Cortex of kidney (tissue), 1 donor: ENCODE measurements at places on chromosomes 6 and 20.

- DNase-seq, result no peak
Measured at GRCh38 chr20:57583289-57584257, 22.7 kb downstream of the PCK1 start.

DNA sequence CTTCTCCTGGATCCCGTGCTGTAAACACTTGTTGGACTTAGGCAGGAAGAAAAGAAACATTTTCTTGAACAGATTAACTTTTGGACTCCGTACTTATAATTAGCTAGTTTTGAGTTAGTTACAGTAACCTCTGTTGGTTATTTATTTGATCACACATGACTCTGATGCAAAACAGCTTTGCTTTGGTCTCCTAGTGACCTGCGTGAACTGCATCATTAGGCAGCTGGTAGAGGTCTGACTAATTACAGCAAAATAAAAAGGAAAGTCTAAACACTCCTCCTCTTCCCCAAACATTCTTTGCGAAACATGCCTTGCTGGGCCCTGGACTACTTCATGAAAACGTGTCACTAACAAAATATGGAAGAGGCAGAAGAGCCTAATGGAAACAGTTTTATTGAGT, 61.1 kb upstream of the ZFP64 start:
- DNase-seq, result no peak

DNA sequence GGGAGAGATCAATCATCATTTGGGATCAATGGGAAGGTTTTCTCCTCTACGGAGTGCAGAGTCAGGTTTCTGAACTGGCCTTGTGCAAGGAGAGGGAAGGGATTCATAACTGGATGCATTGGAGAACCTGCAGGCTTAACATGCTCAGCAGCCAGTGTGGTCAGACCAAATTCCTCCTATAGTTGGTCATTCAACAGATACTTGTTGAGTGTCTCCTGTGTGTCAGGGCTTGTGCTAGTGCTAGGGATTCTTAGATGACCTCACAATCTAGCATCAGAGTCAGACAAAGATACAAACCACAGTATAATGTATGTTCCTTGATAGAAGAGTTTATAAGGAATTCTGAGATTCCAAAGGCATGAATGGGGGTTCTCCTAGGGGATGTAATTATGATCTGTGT, 23.9 kb downstream of the RALY start:
- no peak for DNase-seq

GRCh38 chr6:145427232-145427631, 308.1 kb downstream of the EPM2A start:
- DNase-seq, result no peak

DNA sequence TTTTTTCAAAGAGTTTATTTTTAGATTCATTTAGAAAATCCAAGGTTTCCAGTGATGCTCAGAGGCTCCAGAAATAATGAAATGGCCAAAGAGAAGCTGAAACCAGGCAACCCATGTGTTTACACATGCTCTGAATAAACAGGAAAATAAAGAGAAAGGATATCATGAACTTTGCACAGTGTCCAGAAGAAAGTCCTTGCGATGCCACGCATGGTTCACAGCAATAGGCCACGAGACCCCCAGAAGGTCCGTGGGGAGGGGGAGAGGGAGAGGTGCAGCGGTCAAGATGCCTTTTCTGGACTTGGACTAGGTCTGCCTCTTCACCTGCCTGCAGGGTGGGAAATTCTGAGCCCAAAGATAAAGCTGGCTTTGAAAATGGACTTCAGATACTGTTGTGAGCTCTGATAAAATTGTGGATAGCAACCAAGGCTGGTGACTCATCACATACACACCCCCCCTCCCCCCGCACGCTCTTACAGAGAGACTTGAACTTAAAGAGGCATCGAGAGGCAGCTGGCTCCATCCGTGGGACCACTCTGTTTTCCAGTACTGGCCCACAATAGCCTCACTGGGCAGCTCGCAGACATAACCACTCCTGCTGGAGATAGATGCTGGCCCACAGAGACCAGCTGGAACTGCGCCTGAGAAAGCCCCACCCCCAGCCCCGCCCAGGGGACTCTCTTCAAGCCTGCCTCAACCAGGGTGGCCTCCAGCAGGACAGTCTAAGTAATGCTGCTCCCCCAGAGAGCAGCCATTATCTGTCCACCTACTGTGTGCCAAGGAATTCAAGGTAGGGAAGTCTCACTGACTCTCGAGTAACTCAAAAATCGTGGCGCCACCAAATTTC, 21.2 kb upstream of the NFATC2 start:
- DNase-seq, result no peak

DNA sequence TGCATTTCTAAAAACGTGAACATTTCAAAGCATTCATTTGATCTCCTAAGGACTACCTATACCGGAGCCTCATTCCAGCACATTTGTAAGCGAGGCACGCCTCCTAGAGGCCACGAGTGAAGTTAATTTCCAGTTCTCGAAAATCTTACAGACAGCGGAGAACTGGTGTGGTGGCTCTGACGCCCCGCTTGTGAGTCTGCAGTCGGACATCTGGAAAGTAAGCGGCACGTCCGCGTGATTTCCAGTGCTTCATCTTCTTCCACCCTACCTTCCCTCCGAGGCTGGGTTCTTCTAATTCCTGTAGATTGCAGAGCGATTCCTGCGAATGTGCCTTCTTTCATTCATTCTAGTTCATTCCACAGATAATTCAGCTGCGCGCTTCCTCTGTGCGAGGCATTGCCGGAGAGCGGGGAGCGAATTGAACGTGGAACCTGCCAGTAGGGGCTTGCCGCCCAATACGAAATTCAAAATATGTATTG, 810 bp upstream of the PRIM2 start:
- no peak for DNase-seq

DNA sequence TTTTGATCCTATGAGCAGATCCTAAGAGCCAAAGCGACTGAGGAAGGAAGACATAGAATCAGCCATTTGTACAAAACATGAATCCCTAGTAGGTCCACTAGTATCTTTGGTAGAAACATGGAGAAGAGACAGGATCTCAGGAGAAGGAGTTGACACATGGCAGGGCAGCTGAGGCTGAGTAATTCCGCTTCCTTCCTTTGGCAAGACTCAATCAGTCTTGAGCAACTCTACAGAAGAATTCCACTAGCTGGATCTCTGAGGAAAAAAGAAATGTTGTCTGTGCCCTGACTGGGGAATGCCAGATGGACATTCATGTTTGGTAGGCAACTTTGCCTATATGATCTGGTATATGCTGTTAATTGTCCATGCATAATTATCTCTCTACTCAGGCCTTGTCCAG, 35.3 kb downstream of the ESR1 start:
- DNase-seq, result no peak

GRCh38 chr6:85453490-85453889, 3.6 kb downstream of the NT5E start:
- no peak for DNase-seq

- DNase-seq, result no peak
Measured at GRCh38 chr20:17822039-17822438, 122.3 kb downstream of the BANF2 start.

GRCh38 chr6:114989279-114989964, 646.6 kb upstream of the HS3ST5 start:
- DNase-seq, result no peak

- no peak for DNase-seq
Measured at GRCh38 chr6:21845018-21845417, 251.5 kb downstream of the SOX4 start.

- no peak for DNase-seq
Measured at GRCh38 chr20:46998477-46999240, 104.0 kb downstream of the EYA2 start.

GRCh38 chr20:6134592-6134991, 11.8 kb upstream of the FERMT1 start:
- no peak for DNase-seq

GRCh38 chr6:168517742-168518347, 76.9 kb downstream of the SMOC2 start:
- no peak for DNase-seq

GRCh38 chr6:160355001-160355400, 6.8 kb downstream of the SLC22A3 start:
- DNase-seq, result no peak

DNA sequence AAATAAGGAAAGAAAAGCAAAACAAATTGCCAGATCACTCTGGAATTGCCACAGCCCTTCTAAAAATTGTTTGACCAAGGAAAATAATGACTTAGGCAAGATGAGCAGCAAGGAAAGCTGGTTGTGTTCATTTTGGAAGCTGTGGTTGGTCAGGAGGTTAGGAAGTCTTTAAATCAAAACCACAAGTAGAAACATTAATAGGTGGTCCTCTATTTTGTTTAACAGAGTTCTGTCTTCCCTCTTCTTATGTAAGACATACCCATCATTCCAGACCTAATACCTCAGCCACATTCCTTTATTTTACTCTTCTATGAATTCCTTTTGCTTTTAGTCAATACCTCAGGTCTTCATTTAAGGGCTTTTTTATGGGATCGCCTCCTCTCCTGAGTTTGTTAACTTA, 422.2 kb upstream of the PLCB4 start:
- DNase-seq, result no peak

DNA sequence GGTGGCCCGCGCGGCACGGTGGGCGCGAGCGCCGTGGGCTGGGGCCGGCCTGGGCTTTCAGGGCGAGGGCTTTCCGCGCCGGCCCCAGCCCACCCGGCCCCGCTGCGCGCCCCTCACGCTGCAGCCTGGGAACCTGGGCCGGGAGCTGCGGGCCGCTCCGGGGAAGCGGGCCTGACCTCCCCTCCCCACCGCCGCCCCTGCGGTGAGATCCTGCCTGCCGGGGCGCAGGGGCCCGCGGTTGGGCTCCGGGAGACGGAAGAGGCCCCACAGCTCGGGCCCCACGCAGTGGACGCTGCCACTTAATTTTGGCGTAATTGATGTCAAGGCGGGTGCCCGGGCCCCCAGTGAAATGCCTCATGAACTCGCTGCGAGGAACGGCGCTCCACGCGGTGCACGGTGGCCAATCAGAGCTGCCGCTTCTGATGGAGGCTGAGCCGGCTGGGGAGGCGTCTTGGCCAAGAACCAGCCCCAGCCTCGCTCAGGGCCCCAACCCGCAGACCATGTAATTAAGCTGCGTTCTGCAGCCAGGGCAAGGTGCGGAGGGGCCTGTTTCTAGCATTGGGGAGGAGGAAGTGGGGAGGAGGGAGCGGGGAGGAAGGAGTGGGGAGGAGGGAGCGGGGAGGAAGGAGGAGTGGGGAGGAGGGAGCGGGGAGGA, 96.1 kb upstream of the BHLHE23 start:
- no peak for DNase-seq

DNA sequence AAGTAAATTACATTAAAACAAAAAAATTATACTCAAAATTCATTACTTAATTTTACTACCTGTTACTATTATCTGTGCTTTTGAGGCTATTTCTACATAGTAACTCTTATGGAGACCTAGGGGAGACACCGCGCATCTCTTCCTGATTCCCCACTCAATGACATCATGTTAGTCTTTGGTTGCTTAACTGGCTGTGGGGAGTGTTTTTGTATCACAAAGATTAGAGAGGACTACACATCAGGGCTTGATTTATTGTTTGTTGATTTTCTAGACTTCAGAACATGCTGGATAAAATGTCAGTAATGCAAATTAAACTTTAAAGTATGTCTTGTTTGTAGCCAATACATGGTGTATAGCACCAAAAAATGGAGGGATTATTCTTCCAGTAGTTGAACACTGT, 26.0 kb downstream of the SLC2A10 start:
- no peak for DNase-seq

DNA sequence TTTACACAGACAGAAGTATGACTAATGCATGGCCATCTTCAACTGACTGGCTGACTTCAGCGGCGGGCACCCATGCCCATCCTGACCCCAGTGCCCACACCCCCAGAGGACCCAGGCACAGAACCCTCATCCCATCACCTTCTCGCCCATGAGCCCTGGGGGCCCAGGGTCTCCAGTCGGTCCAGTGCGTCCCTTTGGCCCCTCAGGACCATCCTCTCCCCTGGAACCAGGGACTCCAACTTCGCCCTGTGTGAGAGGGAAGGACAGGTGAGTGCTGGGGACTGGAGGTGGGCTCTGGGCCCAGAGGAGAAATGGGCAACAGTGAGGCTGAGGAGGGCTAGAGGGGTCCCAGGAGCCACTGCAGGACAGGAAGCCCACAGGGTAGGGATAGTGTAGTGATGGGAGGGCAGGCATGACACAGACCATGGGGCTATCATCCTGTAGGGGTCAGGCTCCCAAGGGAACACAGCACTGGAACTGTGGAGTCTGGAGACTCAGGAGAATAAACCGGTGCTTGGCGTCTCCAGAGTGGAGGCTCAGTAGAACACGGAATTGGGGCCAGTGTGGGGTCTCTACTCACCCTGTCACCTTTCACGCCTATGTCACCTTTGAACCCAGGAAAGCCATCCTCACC, 16.7 kb downstream of the COL11A2 start:
- DNase-seq, result no peak

DNA sequence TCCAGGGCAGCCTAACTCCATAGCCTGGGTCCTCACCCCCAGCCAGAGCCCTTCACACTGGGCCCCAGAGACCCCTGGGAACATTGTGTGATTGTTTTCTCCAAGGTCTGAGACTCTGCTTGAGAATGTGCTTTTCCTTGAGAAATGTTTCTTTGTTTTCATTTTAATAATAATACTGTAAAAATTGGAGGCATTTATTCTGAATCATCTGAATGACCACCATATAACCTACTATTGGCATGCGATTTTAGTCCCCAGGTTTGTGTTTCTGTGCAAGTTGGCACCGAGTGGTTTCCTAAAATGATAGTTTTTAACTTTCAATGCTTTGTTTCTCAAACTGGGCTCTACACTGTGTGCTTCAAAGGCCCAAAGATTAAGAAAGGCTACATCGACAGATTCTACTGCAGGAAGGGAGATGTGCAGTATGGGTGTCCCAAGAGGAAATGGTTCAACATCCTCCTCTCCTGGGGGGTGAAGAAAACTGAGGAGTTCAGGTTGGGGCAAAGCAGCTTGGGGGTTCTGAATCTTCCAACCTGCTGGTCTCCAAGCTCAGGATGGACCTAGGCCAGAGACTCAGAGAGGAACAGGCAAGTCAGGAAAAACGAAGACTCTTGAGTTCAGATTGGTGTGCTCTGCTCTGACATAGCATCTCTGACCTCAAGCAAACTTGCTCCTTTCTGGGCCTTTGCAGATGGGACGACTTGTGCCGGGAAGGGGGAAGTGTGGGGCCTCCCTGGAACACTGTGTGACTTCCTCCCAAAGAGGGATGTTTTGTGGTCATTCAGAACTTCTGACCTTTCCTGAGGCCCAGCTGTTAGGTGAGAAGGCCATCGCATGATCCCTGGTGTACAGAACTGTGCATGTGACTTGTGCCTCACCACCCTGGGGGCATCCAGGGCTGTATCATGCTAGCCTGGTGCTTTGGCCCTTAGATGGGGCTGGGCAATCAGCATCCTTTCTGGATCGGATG, 31.0 kb downstream of the DAAM2 start:
- no peak for DNase-seq

DNA sequence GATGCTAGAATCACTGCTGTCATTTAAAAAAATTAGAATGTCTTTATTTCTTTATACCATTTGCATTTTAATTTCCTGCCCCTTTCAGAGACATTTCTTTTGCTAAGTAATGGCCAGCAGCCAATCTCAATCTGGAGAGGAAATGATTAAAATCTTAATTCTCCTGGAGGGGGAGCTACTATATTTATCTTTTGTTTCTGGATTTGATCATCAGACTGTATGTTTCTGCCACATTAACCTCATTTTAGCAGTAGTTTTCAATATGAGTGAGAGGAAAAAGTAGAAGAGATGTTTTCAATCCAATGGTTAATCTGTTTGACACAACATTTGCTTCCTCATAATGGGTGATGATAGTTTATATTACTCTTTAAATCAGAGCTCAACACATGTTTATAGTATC, 138.0 kb downstream of the FUT9 start:
- DNase-seq, result no peak
